ENCODE measurements at places on chromosomes 3 and 15. TPM values are rescaled to one million over a fixed set of nuclear protein-coding genes. Genes with fewer than 3 reads are reported as not detected.

The GOLGA6A gene
- total RNA-seq = 0.31 TPM

The HHLA2 gene
- not detected for total RNA-seq

The ARL8B gene
- 64.1 TPM for total RNA-seq

The CAV3 gene
- total RNA-seq = not detected

The ITGA11 gene
- total RNA-seq = 193 TPM

The SERINC4 gene
- not detected for total RNA-seq

The TGM4 gene
- total RNA-seq = 0.18 TPM

The THSD4 gene
- 0.99 TPM for total RNA-seq

The SMARCC1 gene
- 131 TPM for total RNA-seq

DNA sequence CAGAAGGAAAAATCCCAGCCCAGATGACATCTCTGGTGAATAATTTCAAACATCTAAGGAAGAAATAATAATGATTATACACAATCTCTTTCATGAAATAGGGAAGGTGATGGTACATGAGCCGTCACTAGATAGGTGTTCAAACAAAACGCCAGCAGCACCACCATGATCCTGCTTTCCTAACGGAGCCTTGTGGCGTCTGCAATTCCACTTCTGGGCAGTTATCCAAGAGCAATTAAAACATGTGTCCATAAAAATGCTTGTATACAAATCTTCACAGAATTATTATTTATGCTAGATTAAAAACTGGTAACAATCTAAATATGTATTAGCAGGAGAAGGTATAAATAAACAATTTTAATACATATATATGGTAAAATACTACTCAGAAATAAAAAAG, 33.7 kb downstream of the RTP4 start:
- H3K4me1 ChIP-seq = peaks cover 11% of the 10 kb centered on the region
- no peaks in the 10 kb centered on the region for H3K27me3 ChIP-seq
- H3K36me3 ChIP-seq = no peaks in the 10 kb centered on the region
- no peak overlapping the region for H3K27ac ChIP-seq
- DNase-seq = no peak
- H3K4me3 ChIP-seq = no peak overlapping the region

- no peaks in the 10 kb centered on the region for H3K36me3 ChIP-seq
- H3K27ac ChIP-seq = no peak overlapping the region
- DNase-seq = peak; percentile 32
- H3K27me3 ChIP-seq = no peaks in the 10 kb centered on the region
- no peaks in the 10 kb centered on the region for H3K4me1 ChIP-seq
Measured at GRCh38 chr3:154970797-154971196, 109.3 kb upstream of the MME start.

DNA sequence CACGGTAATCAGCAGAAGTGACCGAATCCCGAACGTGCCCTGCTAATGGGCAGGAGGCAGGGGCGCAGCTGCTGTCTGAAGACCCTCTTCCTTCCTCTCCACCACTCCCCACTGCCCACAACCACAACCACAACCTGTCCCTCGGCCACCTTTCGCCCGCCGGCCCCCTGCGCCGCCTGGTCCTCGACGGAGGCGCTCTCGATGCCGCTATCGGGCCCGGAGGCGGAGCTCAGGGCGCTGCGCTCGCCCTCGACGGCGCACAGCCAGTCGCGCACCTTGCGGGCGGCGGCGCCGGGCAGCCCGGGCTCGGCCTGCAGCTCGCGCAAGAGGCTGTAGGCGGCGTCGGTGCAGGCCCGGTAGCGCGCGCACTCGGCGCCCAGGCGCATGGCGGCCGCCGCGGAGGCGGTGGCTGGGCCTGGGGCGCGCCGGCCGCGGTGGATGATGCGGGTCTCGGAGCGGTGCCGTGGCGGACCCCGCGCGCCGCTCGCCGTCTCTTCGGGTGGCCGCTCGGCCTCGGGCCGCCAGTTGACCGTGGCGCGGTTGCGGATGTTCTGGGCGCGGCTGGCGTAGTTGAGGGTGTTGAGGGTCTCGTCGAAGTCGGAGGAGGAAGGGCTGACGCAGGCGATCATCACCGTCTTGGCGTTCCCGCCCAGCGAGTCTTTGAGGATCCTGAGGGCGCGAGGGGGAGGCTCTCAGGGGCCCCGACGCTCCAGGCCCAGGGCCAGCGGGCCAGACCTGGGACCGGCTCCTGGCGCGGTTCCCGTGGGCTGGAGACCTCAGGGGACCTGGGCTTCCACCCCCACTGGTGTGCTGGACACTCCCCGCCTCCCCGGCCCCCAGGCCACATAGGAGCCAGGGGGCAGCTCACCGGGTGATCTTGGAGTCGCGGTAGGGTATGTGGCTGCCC, 6.9 kb downstream of the KIF7 start:
- no peaks in the 10 kb centered on the region for H3K36me3 ChIP-seq
- no peak for DNase-seq
- no peaks in the 10 kb centered on the region for H3K4me1 ChIP-seq
- H3K4me3 ChIP-seq = no peak overlapping the region
- H3K27me3 ChIP-seq = no peaks in the 10 kb centered on the region

- H3K4me1 ChIP-seq = no peaks in the 10 kb centered on the region
- H3K27ac ChIP-seq = no peak overlapping the region
- no peaks in the 10 kb centered on the region for H3K27me3 ChIP-seq
- peaks cover 2% of the 10 kb centered on the region for H3K36me3 ChIP-seq
- no peak overlapping the region for H3K4me3 ChIP-seq
Measured at GRCh38 chr15:89898614-89899294, 5.0 kb upstream of the AP3S2 start.

DNA sequence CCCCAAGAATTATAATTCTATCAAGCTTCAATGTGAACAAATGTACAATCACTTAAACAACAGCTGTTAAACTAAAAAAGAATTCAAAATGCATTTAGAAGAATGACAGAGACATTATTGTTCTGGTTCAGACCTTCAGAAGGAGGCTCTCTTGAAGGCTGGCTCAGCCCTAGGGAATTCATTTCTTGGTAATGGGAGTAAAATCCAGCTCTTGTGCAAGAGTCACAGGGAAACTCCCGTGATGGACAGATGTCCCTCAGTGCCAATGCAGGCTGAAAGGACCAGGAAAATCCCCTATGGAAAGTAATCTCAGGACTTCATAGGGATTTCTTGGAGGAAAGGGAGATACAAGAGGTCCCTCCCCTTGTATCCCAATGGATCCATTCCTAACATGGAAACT, 149.9 kb upstream of the STT3B start:
- H3K27me3 ChIP-seq = no peaks in the 10 kb centered on the region
- no peaks in the 10 kb centered on the region for H3K36me3 ChIP-seq
- peaks cover 12% of the 10 kb centered on the region for H3K4me1 ChIP-seq
- H3K27ac ChIP-seq = no peak overlapping the region
- no peak for DNase-seq

DNA sequence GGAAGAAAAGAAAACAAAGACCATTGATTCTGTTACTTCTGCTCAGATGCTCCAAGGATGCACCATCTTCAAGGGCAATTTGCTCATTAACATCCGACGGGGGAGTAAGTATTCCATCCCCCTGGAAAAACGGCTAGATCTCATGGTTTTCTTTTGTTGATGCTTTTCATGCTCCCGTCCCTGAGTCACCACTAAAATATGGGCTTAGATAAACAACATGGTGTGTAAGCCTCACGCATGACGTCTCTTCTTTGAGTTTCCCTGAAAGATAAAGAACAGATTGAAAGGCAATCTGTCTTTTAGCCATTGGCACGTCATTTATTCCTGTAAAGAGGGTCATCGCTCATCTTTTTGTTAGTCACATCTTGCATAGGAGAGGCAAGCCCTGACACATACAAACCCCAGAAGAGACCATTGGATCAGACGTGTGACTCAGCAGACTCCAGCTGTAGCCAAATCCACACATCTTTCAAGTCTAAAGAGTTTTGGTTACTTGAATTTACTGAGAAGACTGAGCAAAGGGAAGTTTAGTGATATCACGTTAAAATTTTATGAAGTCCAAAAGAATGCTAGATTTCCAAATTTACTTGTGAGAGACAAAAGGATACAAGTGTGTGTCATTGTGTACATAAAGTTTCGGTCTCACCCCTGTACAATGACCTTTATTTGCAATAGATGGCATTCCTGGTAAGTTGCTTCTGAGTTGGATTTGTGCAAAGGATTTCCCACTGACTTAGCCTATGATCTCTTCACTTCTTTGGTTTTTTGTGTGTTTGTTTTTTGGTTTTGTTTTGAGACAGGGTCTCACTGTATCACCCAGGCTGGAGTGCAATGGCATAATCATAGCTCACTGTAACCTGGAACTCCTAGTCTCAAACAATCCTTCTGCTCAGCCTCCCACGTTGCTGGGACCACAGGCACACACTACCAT, 110.5 kb downstream of the PGPEP1L start:
- H3K27me3 ChIP-seq = no peaks in the 10 kb centered on the region
- H3K4me3 ChIP-seq = peak overlapping the region; percentile 47
- H3K36me3 ChIP-seq = peaks cover 9% of the 10 kb centered on the region
- peaks cover 66% of the 10 kb centered on the region for H3K4me1 ChIP-seq
- DNase-seq = peak; percentile 100

GRCh38 chr15:100437261-100437660, 91.5 kb downstream of the CERS3 start:
- no peaks in the 10 kb centered on the region for H3K27me3 ChIP-seq
- H3K4me1 ChIP-seq = no peaks in the 10 kb centered on the region

DNA sequence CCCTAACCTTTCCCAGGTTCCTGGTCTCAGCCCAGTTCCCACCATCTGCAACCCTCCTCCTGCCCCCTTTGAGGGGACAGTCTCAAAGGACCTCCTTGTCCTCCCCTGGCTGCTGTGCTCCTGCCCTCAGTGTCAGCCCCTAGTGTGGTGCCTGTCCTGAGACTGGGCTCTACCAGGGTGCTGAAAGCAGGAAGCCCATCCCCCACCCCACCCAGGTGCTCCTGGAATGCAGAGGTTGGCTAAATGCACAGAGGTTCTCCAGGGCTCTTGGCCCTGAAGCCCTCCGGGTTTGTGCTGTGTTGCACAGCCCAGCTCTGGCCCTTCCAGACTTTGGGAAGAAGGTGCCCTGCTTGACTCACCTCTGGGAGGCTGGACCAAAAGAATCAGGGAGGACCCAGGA, 21.8 kb downstream of the C3orf18 start:
- no peak overlapping the region for H3K4me3 ChIP-seq
- no peaks in the 10 kb centered on the region for H3K4me1 ChIP-seq
- H3K27ac ChIP-seq = no peak overlapping the region
- H3K36me3 ChIP-seq = no peaks in the 10 kb centered on the region
- no peaks in the 10 kb centered on the region for H3K27me3 ChIP-seq

DNA sequence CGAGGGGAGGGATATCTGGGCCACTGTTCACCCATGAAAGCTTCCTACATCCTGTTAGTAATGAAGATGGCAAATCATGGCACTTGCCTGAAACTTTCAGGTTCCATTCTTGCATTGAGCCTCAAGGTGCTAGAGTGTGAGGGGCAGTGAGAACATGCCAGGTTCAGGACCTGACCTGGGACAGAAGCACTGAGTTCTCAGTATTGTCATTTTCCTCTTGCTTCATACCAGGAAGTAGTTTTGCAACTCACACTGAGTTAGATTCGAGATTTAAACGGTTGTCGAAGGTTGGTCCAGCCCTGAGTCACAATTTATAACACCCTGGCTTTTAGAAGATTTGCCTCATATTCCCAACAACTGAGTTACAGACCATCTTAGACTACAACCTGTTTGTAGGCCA, 11.8 kb upstream of the MEIS2 start:
- H3K36me3 ChIP-seq = no peaks in the 10 kb centered on the region
- H3K27me3 ChIP-seq = peaks cover 31% of the 10 kb centered on the region
- no peak overlapping the region for H3K27ac ChIP-seq
- peaks cover 12% of the 10 kb centered on the region for H3K4me1 ChIP-seq

GRCh38 chr15:49366496-49366895, 56.5 kb upstream of the FGF7 start:
- H3K27me3 ChIP-seq = no peaks in the 10 kb centered on the region
- H3K36me3 ChIP-seq = no peaks in the 10 kb centered on the region
- H3K4me1 ChIP-seq = no peaks in the 10 kb centered on the region
- H3K27ac ChIP-seq = no peak overlapping the region
- H3K4me3 ChIP-seq = no peak overlapping the region
- no peak for DNase-seq

DNA sequence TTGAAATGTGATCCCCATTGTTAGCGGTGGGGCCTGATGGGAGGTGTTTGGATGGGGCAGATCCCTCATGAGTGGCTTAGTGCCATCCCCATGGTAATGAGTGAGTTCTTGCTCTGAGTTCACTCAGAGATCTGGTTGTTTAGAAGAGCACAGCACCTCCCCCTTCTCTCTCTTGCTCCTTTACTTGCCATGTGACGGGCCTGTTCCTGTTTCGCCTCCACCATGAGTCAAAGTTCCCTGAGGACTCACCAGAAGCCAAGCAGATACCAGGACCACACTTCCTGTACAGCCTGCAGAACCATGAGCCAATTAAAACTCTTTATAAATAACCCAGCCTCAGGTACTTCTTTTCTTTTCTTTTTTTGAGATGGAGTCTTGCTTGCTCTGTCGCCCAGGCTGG, 46.6 kb downstream of the ANP32A start:
- no peak overlapping the region for H3K4me3 ChIP-seq
- peaks cover 8% of the 10 kb centered on the region for H3K36me3 ChIP-seq
- DNase-seq = no peak
- H3K27ac ChIP-seq = no peak overlapping the region
- H3K4me1 ChIP-seq = no peaks in the 10 kb centered on the region
- H3K27me3 ChIP-seq = no peaks in the 10 kb centered on the region

DNA sequence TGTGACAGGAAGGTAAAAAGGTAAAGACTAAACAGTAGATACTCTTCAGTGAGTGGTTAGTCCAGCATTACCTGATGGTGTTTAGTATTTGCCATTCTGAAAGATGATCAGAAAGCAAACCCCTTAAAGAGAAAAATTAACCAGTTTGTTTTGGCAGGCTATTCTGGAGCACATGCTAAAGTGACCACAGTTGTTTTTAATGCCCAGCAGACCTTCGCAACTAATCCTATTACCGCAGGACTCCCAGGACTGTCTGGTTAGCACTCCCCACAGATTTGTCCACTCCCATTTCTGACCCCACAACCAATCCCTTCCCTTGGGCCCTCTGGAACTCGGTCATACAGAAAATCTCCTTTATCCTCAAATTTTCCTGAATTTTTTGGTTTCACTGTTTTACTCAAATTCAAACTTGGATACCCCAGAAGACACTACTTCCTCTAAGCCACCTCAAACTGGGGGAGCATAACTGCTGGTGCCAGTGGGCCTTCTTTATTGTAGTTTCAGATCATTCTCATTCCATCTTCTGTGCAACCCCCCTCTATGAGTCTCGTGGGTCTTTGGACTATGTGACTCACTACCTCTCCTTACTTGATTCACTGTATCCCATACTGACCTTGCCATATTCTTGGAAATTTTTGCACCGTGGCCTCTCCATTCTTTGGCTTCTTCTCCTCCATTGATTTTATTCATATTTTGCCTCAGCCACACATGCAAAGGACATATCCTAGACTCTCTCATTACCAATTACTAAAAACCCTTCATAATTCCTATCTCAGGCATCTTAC, 104.4 kb downstream of the RBMS3 start:
- peaks cover 5% of the 10 kb centered on the region for H3K36me3 ChIP-seq
- no peaks in the 10 kb centered on the region for H3K27me3 ChIP-seq
- H3K27ac ChIP-seq = peak overlapping the region; percentile 84

GRCh38 chr15:55942332-55942731, 51.1 kb downstream of the NEDD4 start:
- H3K36me3 ChIP-seq = peaks cover 3% of the 10 kb centered on the region
- H3K4me3 ChIP-seq = no peak overlapping the region
- H3K27me3 ChIP-seq = no peaks in the 10 kb centered on the region
- H3K4me1 ChIP-seq = no peaks in the 10 kb centered on the region
- H3K27ac ChIP-seq = no peak overlapping the region

- H3K36me3 ChIP-seq = no peaks in the 10 kb centered on the region
- peaks cover 53% of the 10 kb centered on the region for H3K27me3 ChIP-seq
- no peak overlapping the region for H3K4me3 ChIP-seq
- DNase-seq = no peak
Measured at GRCh38 chr15:76328106-76328696, 8.4 kb upstream of the ISL2 start.

- H3K36me3 ChIP-seq = no peaks in the 10 kb centered on the region
- H3K27me3 ChIP-seq = no peaks in the 10 kb centered on the region
- DNase-seq = no peak
- H3K27ac ChIP-seq = no peak overlapping the region
- H3K4me1 ChIP-seq = no peaks in the 10 kb centered on the region
Measured at GRCh38 chr3:95476534-95476933, 1337.9 kb upstream of the EPHA6 start.

Measured in astrocyte (in vitro differentiated cells and primary cell).